ENCODE measurements at places on chromosomes 7 and 10.

DNA sequence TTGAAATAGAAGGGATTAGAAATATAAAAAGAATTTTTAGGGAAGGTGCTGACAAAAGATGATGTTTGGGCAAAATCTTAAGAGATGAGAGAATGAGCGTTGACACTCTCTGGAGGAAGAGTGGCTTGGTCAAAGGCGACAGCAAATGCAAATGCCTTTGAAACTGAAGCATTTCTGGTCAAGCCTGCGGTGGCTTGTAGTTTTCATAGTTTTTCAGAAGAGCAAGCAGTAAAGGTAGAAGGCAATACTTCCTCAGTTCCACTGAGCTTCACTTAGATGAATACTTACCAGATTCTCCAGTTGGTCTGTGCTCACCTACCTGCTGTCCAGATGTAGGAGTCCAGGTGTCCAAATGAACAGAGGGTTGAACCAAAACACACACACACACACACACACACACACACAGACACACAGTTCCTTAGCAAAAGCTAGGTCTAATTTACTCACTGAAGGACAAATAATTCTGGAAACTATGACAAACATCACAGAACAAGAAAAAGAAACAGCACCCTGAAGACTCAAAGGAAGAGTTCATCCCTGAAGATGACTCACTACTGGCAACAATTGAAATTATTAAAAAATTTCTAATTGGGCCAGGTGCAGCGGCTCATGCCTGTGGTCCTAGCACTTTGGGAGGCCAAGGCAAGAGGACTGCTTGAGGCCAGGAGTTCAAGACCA is 12.1 kb upstream of the STK17A start:
- no peak for DNase-seq

DNA sequence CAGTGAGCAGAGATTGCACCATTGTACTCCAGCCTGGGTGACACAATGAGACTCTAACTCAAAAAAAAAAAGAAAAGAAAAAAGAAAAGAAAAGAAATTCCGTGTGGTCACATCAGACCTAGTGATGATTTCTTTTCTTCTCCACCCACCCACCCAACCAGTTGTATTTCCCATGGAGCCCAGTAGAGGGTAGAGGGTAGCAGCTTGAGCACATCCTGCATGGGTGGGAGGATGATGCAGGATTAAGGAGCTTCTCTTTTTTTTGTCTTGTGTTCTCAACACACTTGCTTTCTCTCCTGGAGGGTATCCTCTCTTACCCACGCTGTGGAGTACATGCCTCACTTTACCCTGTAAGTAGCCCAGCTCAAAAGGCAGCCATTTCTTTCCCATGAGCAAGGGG is 118.6 kb upstream of the CARD11 start:
- no peak for DNase-seq

- DNase-seq: no peak
Observed at GRCh38 chr7:130063036-130063435, 7.3 kb upstream of the KLHDC10 start.

DNA sequence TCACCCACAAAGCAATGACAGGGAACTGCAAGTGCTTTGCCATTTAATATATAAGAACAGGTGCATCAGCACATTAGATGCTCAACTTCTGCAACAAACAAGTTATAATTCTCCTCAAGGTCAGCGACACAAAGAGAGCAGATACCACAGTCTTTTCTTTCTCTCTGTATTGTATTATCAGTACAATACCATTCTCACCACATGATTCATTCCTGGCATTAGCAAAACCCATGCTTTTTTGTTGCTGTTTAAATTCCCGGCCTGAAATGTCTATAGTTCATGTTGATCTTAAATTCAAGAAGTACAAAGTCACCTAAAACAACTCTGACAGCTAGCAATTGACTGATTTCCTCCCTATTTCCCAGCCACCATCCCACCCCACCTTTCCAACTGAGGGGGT is 111.8 kb upstream of the FEZF1 start:
- DNase-seq: no peak

- DNase-seq: no peak
Observed at GRCh38 chr10:74813381-74814259, 12.8 kb upstream of the KAT6B start.

GRCh38 chr10:36097696-36098095 is 455.6 kb upstream of the FZD8 start:
- DNase-seq: no peak

GRCh38 chr7:41771717-41772116 is 68.8 kb upstream of the INHBA start:
- no peak for DNase-seq

Data from esophagus squamous epithelium (tissue), 5 donors.